IMR-90 (cell line): ENCODE measurements at places on chromosomes 4 and X. TPM values are rescaled to one million over a fixed set of nuclear protein-coding genes. Genes with fewer than 3 reads are reported as not detected.

DNA sequence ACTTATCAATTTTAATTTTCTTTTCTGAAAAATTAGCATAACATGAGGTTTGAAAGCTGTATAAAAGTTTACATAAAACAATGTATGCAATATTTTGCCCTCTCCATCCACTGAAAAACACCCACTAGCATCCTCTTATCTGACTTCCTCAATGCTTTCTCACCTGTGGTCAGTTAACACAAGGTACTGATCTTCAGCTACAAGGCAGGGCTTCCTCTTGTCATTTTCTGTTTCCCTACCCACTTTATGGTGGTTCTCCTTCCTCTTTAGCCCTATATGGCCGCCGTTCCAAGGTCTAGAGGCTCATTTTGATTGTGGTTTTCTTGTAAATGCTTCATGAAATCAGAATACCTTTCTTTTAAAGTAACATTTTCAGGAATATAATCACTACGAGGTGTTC, 618.6 kb upstream of the CPEB2 start:
- H3K36me3 ChIP-seq, result no peaks in the 10 kb centered on the region
- DNase-seq, result no peak
- H3K4me1 ChIP-seq, result no peaks in the 10 kb centered on the region
- no peak overlapping the region for H3K27ac ChIP-seq

- H3K4me1 ChIP-seq, result no peaks in the 10 kb centered on the region
- no peaks in the 10 kb centered on the region for H3K27me3 ChIP-seq
- no peak overlapping the region for H3K27ac ChIP-seq
- H3K36me3 ChIP-seq, result no peaks in the 10 kb centered on the region
These were observed 16.0 kb upstream of the MMRN1 start for GRCh38 chr4:89878611-89879010.

DNA sequence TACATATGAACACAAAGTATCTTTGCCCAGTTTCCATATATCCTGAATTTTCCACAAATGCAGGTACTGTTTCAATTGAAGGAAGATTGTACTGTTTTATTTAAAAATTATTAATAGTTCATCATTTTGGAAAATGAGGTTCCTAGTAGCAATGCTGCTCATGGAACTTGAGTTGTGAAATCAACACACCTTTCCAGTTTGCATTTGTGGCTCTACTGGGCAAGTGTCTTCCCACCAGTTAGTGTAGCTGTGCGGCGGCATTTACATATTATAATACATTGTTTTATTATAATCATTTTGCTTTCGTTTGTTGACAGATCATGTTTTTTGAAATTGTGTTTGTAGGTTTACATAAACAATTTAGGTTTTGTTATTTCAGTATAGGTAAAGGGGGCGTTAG, 2.0 kb upstream of the DDX3X start:
- peak overlapping the region; percentile 44; the same call in 1 of the 2 replicates for H3K4me3 ChIP-seq
- peaks cover 5% of the 10 kb centered on the region; the same call in 1 of the 2 replicates for H3K4me1 ChIP-seq
- no peaks in the 10 kb centered on the region for H3K36me3 ChIP-seq

DNA sequence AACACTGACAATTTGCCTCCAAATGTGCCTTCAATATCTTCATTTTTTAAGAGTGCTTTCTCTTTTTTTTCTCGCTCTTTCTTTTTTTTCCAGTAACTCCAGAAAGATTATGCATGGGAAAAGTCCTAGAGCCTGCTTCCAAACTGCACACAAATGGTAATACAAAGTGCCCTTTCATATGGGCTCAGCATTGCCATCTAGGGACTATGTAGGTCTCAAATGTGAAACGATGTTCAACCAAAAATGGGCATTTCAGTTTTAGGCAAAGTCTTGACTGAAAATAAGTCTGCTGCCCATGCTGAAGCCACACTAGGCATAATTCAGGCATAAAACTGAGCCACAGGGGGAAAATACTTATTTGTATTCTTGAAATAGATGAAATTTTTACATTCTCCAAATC, 65.6 kb downstream of the SYNPO2 start:
- H3K27me3 ChIP-seq, result no peaks in the 10 kb centered on the region
- no peak overlapping the region for H3K4me3 ChIP-seq
- H3K4me1 ChIP-seq, result no peaks in the 10 kb centered on the region
- no peak overlapping the region for H3K27ac ChIP-seq
- peak; percentile 42 for DNase-seq
- no peaks in the 10 kb centered on the region for H3K36me3 ChIP-seq

DCAF8L2 gene
- total RNA-seq, result not detected in 2 replicates

GRCh38 chr4:182019148-182019652, 224.0 kb upstream of the TENM3 start:
- no peak overlapping the region for H3K4me3 ChIP-seq
- H3K27ac ChIP-seq, result no peak overlapping the region
- no peaks in the 10 kb centered on the region for H3K27me3 ChIP-seq
- no peak for DNase-seq

- no peaks in the 10 kb centered on the region for H3K36me3 ChIP-seq
- no peak for DNase-seq
- no peak overlapping the region for H3K4me3 ChIP-seq
- H3K27me3 ChIP-seq, result no peaks in the 10 kb centered on the region
- no peaks in the 10 kb centered on the region for H3K4me1 ChIP-seq
These were observed 134.3 kb upstream of the VCX2 start for GRCh38 chrX:8305350-8305749.

- H3K4me3 ChIP-seq, result no peak overlapping the region
- H3K27ac ChIP-seq, result no peak overlapping the region
- H3K4me1 ChIP-seq, result no peaks in the 10 kb centered on the region
- no peaks in the 10 kb centered on the region for H3K36me3 ChIP-seq
These were observed 52.0 kb downstream of the CXorf58 start for GRCh38 chrX:23959781-23960180.

DNA sequence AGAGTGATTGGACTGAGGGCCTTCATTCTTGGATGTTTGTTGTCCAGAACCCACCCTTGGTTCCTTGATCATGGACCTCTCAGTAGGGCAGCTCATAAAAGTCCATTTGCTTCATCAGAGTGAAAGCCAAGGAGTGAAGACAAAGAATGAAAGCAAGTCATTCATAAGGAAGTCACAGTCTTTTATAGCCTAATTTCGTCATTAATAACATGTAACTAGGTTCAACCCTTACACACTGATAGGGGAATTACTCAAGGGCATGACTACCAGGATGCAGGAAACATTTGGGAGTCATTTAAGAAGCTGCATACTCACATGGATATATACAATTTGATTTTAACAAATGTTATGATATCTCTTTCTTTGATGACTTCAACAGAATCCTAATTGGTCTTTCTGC, 95.2 kb downstream of the RPA4 start:
- H3K4me1 ChIP-seq, result no peaks in the 10 kb centered on the region
- H3K27me3 ChIP-seq, result no peaks in the 10 kb centered on the region; the same call in 1 of the 2 replicates
- no peak overlapping the region for H3K4me3 ChIP-seq
- H3K27ac ChIP-seq, result no peak overlapping the region

SEC24D gene
- 93.2 and 98.9 TPM in 2 replicates for total RNA-seq

- no peaks in the 10 kb centered on the region for H3K27me3 ChIP-seq
- no peak overlapping the region for H3K4me3 ChIP-seq
- H3K27ac ChIP-seq, result no peak overlapping the region
- DNase-seq, result peak; percentile 21
- peaks cover 8% of the 10 kb centered on the region for H3K4me1 ChIP-seq
These were observed 29.4 kb downstream of the SNX25 start for GRCh38 chr4:185238750-185239149.

DNA sequence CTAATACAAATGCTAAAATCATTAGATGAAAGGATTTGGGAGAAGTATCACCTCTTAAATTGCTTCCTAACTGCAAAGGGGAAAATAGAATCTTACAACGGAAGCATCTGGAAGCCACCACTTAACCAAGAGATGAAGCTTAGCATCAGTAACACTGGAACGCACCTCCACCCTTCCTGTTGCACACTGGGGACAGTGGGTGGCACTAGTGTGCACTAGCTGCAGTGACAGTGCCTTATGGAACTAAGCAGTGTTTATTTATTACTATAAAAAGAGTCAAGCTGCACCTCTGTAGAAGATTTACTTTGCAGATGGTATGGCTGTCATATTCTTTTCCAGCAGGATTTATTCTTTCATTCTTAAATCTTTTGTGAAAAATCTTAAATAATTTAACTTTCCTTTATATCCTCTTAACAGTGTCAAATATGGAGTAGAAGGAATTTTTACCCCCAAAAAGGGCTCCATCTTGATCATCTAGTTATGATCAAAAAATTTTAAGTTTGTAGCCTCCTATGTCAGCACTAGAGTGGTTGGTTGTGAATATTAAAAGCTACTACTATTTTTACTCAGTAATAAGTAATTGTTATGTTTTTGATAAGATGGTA, 76.7 kb downstream of the SCD5 start:
- peak; percentile 26 for DNase-seq
- H3K4me1 ChIP-seq, result no peaks in the 10 kb centered on the region

DNA sequence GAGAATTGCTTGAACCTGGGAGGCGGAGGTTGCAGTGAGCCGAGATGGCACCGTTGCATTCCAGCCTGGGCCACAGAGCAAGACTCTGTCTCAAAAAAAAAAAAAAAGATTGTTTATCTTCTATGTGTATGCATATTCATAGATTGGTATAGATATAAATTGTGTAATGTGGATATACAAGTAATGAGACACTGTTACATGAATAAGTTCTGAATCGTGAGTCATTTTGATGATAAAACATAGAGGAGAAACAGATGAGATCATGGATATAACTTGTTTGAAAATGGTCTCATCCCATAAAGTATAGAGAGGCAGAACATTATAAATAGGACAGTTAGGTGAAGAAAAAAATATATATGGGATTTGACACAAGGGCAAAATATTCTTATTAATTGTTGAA, 628.0 kb downstream of the IL1RAPL1 start:
- peak; percentile 64 for DNase-seq
- H3K4me3 ChIP-seq, result no peak overlapping the region
- no peaks in the 10 kb centered on the region for H3K4me1 ChIP-seq
- H3K36me3 ChIP-seq, result no peaks in the 10 kb centered on the region

CPZ gene
- total RNA-seq, result 0.56 and 0.90 TPM in 2 replicates

- H3K4me3 ChIP-seq, result no peak overlapping the region
- H3K27me3 ChIP-seq, result no peaks in the 10 kb centered on the region
- no peaks in the 10 kb centered on the region for H3K4me1 ChIP-seq
- no peak overlapping the region for H3K27ac ChIP-seq
- DNase-seq, result peak; percentile 65
- peaks cover 2% of the 10 kb centered on the region for H3K36me3 ChIP-seq
These were observed 4.4 kb upstream of the CXorf38 start for GRCh38 chrX:40651620-40652223.

DNA sequence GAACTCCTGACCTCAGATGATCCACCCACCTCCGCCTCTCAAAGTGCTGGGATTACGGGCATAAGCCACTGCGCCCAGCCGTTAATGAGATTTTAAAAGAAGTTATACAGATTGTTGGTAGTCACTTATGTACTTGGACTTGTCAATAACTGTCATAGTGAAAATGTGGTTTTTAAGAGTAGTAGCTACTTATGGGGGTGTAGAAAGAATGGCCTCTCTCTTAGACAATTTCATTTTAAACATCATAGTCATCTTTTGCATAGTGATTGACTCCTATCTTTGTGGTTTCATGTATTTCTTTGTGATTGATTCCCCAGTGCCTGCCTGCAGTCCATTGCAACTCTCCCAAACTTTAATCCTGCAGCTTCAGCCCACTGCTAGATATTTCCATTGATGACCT, 17.4 kb downstream of the FAM199X start:
- DNase-seq, result no peak
- H3K4me1 ChIP-seq, result no peaks in the 10 kb centered on the region
- no peak overlapping the region for H3K27ac ChIP-seq
- H3K4me3 ChIP-seq, result no peak overlapping the region

DNA sequence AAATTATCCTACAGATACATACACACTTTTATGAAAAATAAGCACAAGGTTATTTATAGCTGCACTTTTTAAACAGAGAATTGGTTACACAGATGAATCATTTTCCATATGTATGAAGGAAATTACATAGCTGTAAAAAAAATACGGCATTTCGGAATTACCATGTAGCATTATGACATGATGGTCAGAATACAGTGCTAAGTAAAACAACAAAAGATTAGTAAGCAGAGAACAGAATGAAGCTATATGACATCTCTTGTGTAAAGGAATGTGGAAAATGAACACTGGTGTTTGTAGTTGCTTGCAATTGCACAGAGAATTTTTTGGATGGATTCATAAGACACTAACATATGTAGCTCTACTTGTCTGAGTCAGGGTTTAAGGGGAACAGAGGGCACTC, 1222.0 kb upstream of the PRKX start:
- H3K27ac ChIP-seq, result no peak overlapping the region
- no peaks in the 10 kb centered on the region for H3K4me1 ChIP-seq
- no peak overlapping the region for H3K4me3 ChIP-seq
- no peak for DNase-seq
- H3K36me3 ChIP-seq, result no peaks in the 10 kb centered on the region

- no peaks in the 10 kb centered on the region for H3K27me3 ChIP-seq
- no peaks in the 10 kb centered on the region for H3K4me1 ChIP-seq
- H3K4me3 ChIP-seq, result no peak overlapping the region
- H3K27ac ChIP-seq, result no peak overlapping the region
- no peak for DNase-seq
These were observed 70.2 kb downstream of the RRAGB start for GRCh38 chrX:55787727-55788126.

DNA sequence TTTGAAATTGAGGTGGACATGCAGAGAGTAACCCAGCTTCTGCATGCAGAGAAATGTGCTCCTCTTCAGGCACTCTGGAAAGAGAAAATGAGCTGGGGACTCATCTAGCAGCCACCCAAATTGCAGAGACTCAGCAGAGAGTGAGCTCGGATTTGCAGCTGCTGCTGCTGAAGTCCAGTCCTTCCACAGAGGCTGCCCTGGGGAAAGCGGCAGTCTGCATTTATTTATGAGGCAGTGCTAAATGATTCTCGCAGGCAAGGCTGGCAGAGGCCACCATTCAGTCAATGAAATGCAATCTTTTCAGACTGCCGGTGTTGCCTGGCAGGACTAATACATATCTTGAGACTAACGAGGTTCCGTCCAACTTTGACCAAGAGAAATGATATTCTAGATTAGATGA, 404.8 kb downstream of the NLGN4X start:
- H3K27me3 ChIP-seq, result no peaks in the 10 kb centered on the region
- no peak overlapping the region for H3K27ac ChIP-seq
- H3K4me3 ChIP-seq, result no peak overlapping the region

TMEM165 gene
- 49.6 and 88.3 TPM in 2 replicates for total RNA-seq

DNA sequence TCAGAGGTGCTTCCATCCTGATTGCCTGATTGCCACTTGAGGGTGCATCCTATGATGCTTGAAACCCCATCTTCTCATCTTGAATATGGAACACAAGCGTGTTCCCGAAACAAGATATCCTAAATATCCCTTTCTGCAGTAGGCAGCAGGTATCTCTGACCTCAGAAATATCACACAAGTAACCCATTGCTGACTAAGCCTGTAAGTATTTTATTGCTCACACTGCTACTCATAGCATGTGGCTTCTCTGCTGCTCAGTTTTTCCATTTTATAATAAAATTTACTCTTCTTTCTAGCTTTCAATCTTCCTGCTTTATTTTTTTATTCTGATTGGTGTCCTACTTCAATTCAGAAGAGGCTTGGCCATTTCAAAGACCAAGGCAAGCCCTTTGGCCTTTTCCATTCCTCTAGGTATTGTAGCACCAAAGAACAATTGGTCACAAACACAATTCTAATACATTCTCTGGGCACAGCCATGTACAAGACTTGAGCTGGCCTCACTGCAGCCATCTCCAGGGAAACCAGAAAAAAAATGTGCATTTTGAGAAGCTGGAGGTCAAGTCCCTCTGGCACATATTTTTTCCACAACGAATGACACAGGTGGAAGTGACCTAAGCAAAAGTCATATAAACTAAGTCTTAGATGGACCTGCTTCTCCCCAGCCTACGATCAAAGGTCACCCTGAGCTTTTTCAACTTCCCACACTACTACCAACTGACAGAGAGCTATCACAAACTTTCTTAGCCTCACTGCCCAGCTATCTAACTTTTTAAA, 107.0 kb downstream of the OR13H1 start:
- H3K27ac ChIP-seq, result no peak overlapping the region
- no peak for DNase-seq
- no peaks in the 10 kb centered on the region for H3K36me3 ChIP-seq
- peaks cover 2% of the 10 kb centered on the region; the same call in 1 of the 2 replicates for H3K27me3 ChIP-seq
- H3K4me3 ChIP-seq, result no peak overlapping the region
